ENCODE measurements at places on chromosomes 16 and 17.

DNA sequence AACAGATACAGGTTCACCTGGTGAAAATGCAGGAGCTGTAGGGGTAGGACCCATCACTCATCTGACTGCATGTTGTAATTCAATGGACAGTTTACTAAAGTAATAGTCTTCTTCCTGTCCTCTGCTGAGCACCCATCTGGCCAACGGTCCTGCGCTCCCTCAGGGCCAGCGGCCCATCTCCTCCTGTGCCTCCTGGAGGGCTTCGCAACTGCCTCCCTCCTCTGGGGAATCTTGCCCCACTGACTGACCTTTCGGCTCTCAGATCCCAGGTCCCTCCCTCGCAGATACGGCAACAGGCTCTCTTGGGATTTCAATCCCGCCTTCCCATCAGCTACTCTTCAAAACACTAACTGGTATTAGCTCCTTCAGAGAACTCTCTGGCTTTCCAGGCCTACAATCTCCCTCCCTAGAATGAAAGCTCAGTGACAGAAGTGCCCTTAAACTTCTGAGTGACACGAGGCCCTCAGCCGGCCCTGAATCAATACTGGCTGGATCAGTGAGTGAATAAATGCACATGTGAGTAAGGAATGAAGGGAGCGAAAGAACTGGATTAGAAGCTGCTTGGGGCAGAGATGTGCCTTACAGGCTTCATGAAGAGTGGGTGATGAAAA is 1.3 kb downstream of the PEMT start:
- no peaks in the 10 kb centered on the region for H3K27me3 ChIP-seq
- H3K27ac ChIP-seq, result peak overlapping the region; percentile 92
- peaks cover 13% of the 10 kb centered on the region for H3K4me1 ChIP-seq

- H3K4me1 ChIP-seq, result peaks cover 7% of the 10 kb centered on the region
- peaks cover 26% of the 10 kb centered on the region for H3K36me3 ChIP-seq
- H3K4me3 ChIP-seq, result no peak overlapping the region
- H3K27ac ChIP-seq, result peak overlapping the region; percentile 36
These were observed 93.7 kb downstream of the TANGO6 start for GRCh38 chr16:68936736-68937631.

DNA sequence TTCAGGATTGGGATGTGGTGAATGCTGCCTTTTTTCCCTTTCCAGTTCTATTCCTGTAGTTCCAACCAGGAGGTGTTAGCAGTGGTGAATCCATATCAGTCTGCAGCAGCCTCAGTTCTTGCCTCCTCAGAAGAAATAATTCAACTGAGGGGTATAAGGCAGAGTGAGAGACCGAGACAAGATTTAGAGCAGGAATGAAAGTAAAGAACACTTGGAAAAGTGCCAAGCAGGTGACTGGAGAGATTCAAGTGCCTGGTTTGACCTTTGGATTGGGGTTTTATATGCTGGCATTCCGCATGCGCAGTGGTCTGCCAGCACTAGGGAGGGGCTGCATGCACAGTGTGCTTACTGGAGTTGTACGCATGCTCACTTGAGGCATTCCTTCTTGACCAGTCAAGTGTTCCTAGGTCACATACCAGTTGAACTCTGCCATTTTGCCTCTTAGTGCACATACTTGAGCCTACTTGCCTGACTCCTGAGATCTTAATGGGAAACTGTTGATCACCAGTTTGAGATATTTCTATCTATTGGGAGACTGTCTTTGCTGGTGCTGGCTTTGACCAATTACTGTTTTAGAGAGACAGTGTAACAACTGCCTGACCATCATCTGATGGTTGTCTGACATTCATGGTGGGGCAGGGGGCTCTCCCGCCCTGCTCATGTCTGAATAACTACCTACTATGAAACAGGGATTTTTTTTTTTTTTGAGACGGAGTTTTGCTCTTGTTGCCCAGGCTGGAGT is 680 bp upstream of the CCL15 start:
- H3K4me1 ChIP-seq, result peaks cover 6% of the 10 kb centered on the region
- no peak overlapping the region for H3K4me3 ChIP-seq
- no peak for DNase-seq
- peaks cover 4% of the 10 kb centered on the region for H3K27me3 ChIP-seq

- no peak for DNase-seq
- H3K27ac ChIP-seq, result no peak overlapping the region
- no peaks in the 10 kb centered on the region for H3K27me3 ChIP-seq
- H3K36me3 ChIP-seq, result no peaks in the 10 kb centered on the region
These were observed 208.3 kb upstream of the SALL1 start for GRCh38 chr16:51359141-51359955.

- no peak overlapping the region for H3K27ac ChIP-seq
- H3K4me1 ChIP-seq, result no peaks in the 10 kb centered on the region
- H3K4me3 ChIP-seq, result no peak overlapping the region
- no peaks in the 10 kb centered on the region for H3K36me3 ChIP-seq
- peaks cover 3% of the 10 kb centered on the region for H3K27me3 ChIP-seq
These were observed 23.8 kb downstream of the SLC12A3 start for GRCh38 chr16:56888806-56889205.

DNA sequence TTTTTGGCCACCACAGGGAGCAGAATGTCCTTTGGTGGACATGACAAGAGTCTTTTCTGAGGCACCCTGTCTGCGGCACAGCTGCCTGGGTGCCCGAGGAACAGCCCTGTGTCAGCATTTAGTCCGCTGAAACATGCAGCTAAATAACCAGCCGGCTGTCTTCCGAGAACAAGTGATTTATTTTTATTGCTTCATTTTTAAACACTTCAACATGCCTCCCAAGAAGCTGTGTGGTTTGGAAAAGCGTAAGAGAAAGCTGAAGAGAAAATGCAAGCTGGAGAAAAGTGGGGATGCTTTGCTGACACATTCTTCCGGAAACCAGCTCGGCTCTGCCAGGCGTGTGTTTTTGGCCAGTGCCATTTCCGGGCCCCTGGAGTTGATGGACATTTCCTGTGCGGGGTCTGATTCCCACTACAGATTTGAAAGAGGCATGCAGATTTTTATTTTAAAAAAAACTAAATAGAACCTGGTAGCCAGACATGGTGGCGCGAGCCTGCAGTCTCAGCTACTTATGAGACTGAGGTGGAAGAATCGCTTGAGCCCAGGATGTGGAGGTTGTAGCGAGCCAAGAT is 94.7 kb downstream of the SEC14L1 start:
- peak overlapping the region; percentile 88 for H3K27ac ChIP-seq
- no peaks in the 10 kb centered on the region for H3K27me3 ChIP-seq
- DNase-seq, result peak; percentile 54
- H3K4me1 ChIP-seq, result peaks cover 24% of the 10 kb centered on the region
- H3K4me3 ChIP-seq, result peak overlapping the region; percentile 81

DNA sequence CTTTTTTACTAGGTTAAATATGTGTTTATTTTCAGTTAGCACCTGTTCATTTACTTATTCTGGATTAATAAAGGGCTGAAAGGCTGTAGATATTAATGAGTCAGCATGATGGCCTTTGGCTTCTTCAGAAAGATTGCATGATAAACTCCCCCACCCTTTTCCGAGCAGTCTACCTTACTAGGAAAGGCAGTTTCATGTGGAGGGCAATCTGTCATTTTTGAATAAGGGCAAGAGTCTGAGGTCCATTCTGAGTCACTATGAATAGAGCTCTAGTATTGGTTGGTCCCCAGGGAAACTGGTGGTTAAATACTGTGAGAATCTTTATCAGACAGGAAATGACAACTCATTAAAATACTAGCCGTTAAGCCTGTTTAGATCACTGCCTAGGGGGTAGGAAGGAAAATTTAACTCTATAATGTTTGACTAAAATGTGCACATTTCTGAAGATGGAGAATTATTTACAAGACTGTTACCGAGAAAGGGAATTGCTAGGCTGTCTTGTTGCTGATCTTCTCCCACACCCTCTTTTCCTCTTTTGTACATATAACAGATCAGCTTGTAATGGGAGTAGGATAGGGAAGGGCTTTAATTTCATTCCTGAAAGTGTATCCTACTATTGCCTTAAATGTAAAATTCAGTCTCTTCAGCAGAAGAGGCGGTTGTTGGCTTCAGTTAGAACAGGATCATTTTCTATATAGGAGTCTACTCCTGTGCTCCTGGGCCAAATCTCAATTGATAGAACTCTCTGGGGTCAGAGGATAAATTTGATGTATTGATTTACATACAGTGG is 63.3 kb downstream of the TUBD1 start:
- peaks cover 5% of the 10 kb centered on the region for H3K36me3 ChIP-seq
- H3K4me3 ChIP-seq, result peak overlapping the region; percentile 82
- no peak for DNase-seq
- H3K4me1 ChIP-seq, result peaks cover 66% of the 10 kb centered on the region
- H3K27me3 ChIP-seq, result no peaks in the 10 kb centered on the region

DNA sequence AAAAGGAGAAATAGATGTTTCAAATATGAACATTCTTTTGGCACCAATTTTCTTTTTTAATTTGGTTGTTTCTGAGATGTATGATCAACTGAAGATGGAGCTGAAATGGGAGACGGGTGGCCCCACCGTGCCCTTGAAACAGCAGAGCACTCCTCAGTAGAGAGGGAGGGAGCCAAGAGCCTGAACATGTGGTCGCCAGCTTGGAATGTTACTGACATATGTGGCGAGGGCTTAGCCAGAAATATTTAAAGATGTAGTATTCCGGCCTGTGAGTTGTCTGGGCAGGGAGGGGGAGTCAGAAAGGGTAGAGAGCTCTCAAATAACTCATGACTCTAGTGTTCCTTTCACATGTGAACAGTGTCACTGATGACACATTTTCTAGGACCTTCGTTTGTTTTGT is 13.3 kb upstream of the MRC2 start:
- peaks cover 1% of the 10 kb centered on the region for H3K4me1 ChIP-seq
- H3K27me3 ChIP-seq, result no peaks in the 10 kb centered on the region
- peaks cover 20% of the 10 kb centered on the region for H3K36me3 ChIP-seq
- H3K4me3 ChIP-seq, result no peak overlapping the region
- no peak for DNase-seq

DNA sequence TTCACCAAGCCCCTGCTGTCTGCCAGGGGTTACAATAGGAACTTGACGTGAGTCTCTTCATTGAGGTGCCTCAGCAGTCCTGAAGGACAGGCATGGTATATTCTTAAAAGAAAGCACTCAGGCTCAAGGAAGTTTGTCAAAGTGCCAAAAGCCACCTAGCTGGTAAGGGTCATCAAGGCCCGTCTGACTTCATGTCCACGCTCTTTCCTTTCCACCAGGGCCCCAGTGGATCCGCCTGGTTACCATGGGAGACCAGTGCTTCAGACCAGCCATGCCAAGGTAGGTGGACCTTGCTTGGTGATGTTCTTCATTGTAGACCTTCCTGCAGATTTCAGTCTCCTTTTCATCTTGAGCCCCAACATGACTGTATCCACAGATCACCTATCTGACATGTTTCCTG is 27.6 kb upstream of the CCL1 start:
- no peaks in the 10 kb centered on the region for H3K36me3 ChIP-seq
- no peak overlapping the region for H3K4me3 ChIP-seq
- peaks cover 17% of the 10 kb centered on the region for H3K27me3 ChIP-seq
- H3K27ac ChIP-seq, result no peak overlapping the region

GRCh38 chr16:50290856-50291255 is 24.5 kb downstream of the ADCY7 start:
- no peak overlapping the region for H3K4me3 ChIP-seq
- DNase-seq, result no peak
- no peaks in the 10 kb centered on the region for H3K27me3 ChIP-seq
- H3K36me3 ChIP-seq, result peaks cover 19% of the 10 kb centered on the region

DNA sequence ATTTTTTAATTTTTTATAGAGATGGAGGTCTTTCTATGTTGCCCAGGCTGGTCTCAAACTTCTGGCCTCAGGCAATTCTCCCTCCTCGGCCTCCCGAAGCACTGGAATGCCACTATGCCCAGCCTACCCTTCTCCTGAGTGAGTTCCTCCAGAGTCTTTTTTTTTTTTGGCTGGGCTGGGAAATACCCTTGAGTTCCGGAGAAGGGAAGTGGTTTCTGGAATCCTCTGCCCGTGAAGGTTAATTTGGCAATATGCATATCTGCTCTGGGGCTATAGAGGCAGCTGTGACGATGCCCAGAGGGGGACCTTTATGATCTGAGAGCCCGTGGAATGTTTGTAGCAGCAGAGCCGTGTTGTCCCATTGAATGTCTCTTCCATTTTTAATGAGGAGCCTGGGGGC is 217.5 kb downstream of the RBFOX1 start:
- no peak overlapping the region for H3K4me3 ChIP-seq
- H3K36me3 ChIP-seq, result no peaks in the 10 kb centered on the region
- no peak for DNase-seq

GRCh38 chr17:44502598-44503146 is 534 bp downstream of the GPATCH8 start:
- H3K36me3 ChIP-seq, result peaks cover 4% of the 10 kb centered on the region
- peak overlapping the region; percentile 96 for H3K27ac ChIP-seq
- H3K4me1 ChIP-seq, result peaks cover 18% of the 10 kb centered on the region
- no peak for DNase-seq

- DNase-seq, result no peak
- H3K27me3 ChIP-seq, result no peaks in the 10 kb centered on the region
- H3K27ac ChIP-seq, result peak overlapping the region; percentile 95
- H3K4me3 ChIP-seq, result peak overlapping the region; percentile 98
- H3K36me3 ChIP-seq, result peaks cover 28% of the 10 kb centered on the region
- H3K4me1 ChIP-seq, result peaks cover 12% of the 10 kb centered on the region
These were observed 991 bp downstream of the KPNA2 start for GRCh38 chr17:68036304-68037147.

DNA sequence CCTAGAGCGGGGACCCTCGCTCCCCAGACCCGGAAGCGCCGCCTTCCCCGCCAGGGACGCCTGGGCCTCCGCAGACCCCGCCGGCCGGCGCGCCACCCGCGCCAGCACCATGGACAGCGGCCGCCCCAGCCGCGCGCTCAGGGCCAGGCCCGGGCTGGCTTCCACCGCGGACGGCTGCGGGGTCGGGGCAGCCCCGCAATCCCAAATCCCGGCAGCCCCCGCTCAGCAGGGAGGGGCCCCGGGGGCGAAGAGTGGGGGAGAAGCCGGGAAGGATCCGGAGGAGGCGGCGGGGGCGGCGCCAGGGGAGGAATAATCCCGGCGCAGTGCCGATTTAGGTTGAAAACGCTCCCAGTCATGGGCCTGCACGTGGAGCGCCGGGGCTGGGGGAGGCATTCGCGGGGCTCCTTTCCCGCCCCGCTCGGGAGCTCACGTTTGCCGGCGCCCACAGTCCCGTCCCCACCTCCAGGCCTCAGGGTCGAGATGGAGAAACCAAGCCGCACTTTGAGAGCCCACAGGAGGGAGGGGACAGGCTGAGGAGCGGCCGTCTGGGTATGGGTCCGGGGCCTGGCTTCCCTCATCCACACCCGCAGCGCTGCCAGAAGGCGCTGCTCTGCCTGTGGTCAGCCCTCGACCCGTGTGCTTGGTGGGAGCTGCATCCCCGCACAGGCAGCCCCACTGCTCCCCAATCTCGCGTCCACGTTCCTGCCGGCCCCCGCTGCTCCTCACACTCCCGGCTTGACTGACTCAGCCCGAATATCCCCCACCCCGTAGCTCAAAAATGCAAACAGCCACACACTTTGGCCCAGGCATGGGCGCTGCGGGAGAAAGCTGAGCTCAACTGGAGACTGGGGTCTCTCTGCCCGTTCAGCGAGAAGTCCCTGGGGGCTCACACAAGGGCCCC is 4.7 kb downstream of the FBXL16 start:
- H3K4me1 ChIP-seq, result peaks cover 3% of the 10 kb centered on the region
- H3K36me3 ChIP-seq, result no peaks in the 10 kb centered on the region
- peaks cover 17% of the 10 kb centered on the region for H3K27me3 ChIP-seq
- no peak overlapping the region for H3K4me3 ChIP-seq
- H3K27ac ChIP-seq, result no peak overlapping the region
- peak; percentile 83 for DNase-seq

Data from activated naive CD8-positive, alpha-beta T cell treated with anti-CD3 and anti-CD28 coated beads, Interleukin-2, amount 10 ng/mL, durations not matched to agents 7 days and 5 days (primary cell).